CD4-positive, alpha-beta T cell treated with Interleukin-6 at 100 ng/mL for 8 hours (primary cell): ENCODE measurements at places on chromosomes 6 and 20.

- no peak for DNase-seq
Observed at GRCh38 chr20:9082741-9083140, 13.9 kb downstream of the PLCB4 start.

DNA sequence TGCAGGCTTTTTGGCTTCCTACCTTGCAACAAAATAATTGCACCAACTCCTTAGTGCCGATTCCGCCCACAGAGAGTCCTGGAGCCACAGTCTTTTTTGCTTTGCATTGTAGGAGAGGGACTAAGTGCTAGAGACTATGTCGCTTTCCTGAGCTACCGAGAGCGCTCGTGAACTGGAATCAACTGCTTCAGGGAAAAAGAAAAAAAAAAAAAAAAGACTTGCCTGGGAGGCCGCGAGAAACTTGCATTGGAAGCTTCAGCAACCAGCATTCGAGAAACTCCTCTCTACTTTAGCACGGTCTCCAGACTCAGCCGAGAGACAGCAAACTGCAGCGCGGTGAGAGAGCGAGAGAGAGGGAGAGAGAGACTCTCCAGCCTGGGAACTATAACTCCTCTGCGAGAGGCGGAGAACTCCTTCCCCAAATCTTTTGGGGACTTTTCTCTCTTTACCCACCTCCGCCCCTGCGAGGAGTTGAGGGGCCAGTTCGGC, 420 bp downstream of the SOX4 start:
- no peak for DNase-seq

GRCh38 chr6:42022755-42023384, 27.5 kb upstream of the TAF8 start:
- no peak for DNase-seq

- no peak for DNase-seq
Observed at GRCh38 chr20:56166781-56167465, 81.6 kb upstream of the MC3R start.

DNA sequence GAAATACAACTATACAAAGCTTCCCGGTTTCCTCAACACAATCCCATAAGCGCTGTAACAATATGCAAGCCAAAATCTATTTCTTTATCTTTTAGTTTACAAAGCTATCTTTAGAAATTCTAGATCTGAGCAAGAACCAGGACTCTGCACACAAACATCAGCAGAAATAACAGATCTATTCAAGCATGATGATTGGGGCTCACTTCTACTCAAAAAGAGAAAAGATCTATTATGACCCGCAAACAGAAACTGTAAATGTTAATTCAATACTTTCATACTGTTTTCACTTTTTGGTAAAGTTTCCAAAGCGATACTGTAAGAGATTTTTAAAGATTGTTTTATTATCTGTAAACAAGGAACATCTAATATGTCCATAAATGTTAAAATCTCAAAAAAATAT, 86.6 kb downstream of the SESN1 start:
- DNase-seq = no peak
